NCI-H1417 treated with DMSO at 0.1 percent for 48 hours (cell line): ENCODE measurements at places on chromosomes 6 and 20.
A peak's percentile ranks its signal among the peaks of the same experiment; 100 is the strongest.

- DNase-seq = no peak
Measured at GRCh38 chr6:3348821-3349220, 90.1 kb downstream of the PSMG4 start.

DNA sequence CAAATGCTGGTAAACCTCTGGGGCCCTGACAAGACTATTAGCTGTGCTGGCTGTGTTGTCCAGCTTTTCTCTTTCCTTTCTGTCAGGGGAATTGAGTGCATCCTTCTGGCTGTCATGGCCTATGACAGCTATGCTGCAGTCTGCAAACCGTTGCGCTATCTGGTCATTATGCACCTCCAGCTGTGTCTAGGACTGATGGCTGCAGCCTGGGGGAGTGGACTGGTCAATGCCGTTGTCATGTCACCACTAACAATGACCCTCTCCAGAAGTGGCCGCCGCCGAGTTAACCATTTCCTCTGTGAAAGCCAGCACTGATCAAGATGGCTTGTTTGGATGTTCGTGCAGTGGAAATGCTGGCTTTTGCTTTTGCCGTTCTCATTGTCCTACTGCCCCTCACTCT lies 20.3 kb downstream of the OR2B6 start:
- DNase-seq = no peak

- DNase-seq = no peak
Measured at GRCh38 chr6:9346923-9347322, 911.6 kb upstream of the SLC35B3 start.

- DNase-seq = no peak
Measured at GRCh38 chr6:4883298-4883697, 107.1 kb downstream of the CDYL start.

- DNase-seq = no peak
Measured at GRCh38 chr6:105646391-105646867, 243.5 kb upstream of the PREP start.

- DNase-seq = no peak
Measured at GRCh38 chr6:166105341-166106075, 62.1 kb downstream of the TBXT start.

- no peak for DNase-seq
Measured at GRCh38 chr6:12200015-12200564, 90.1 kb upstream of the EDN1 start.

- DNase-seq = no peak
Measured at GRCh38 chr20:62482146-62482809, 6.5 kb upstream of the GATA5 start.

DNA sequence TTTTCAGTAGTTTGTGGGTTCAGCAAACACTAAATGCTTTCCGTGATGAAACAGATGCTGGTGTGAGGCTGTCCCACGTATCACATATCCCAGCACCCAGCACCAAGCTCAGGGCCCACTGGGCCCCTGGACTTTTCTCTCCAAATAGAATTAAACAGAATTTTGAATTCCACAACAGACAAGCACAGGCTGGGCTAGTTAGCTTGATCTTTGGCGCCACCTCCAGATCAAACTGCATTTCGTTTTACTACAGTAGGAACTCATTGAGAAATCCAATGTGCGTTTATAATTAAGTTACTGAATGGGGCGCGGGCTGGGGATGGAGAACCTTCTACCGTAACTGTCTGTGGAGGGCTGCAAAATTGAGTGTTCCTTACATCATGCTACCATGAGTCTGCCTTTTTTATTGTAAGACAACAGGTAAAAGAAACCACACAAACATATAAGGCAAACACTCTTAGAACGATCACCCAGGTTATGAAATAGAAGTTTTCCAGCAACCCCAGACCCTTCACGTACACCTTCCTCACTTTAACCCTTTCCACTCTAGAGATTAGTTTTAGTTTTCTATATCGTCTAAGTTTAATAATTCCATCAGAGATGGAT lies 107.8 kb downstream of the ZFP64 start:
- peak; percentile 5 for DNase-seq

GRCh38 chr6:34731393-34732060 lies 25.8 kb upstream of the SNRPC start:
- no peak for DNase-seq

DNA sequence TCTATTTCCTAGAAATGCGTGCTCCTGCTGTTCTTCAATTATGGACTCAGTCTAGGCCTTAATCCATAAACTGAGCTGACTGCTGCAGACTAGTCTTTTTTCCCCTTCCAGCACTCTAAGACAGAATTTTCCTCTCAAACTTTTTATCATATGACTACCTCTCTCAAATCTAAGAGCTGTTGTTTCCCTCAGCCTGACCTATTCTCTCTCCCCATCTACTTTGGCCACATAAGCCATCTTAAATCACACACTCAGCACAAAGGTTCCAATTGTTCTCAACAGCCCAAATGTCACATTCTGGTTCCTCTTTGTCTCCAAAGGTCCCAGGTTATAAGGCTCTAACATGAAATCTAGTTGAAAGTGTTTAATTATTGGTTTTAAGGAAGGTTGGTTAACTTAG lies 85.2 kb downstream of the PRSS35 start:
- no peak for DNase-seq

- no peak for DNase-seq
Measured at GRCh38 chr20:60036746-60037499, 78.7 kb downstream of the CDH26 start.

DNA sequence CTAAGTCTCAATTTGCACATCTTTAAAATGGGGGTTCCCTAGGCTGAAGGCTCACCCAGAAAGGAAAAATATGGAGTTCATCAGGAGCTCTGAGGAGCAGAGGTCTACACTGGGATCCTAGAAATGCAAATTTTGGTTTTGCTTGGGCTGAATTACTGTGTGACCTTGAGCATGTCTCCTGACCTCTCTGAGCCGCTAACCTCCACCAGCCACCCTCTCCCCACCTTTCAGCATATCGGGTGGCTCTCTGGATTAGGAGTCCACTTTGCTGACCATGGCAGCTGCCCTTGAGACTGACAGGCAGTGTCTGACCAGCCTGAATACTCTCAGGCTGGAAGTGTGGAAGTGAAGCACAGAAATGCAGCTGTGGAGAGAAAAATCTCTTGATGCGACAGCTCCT lies 165.9 kb upstream of the LRFN2 start:
- DNase-seq = no peak

- DNase-seq = no peak
Measured at GRCh38 chr6:136015531-136015930, 164.0 kb downstream of the PDE7B start.

GRCh38 chr6:157343732-157344131 lies 20.4 kb upstream of the TMEM242 start:
- DNase-seq = no peak

GRCh38 chr6:153625089-153625488 lies 414.0 kb upstream of the OPRM1 start:
- no peak for DNase-seq

- no peak for DNase-seq
Measured at GRCh38 chr20:58393299-58393698, 4.3 kb downstream of the VAPB start.

DNA sequence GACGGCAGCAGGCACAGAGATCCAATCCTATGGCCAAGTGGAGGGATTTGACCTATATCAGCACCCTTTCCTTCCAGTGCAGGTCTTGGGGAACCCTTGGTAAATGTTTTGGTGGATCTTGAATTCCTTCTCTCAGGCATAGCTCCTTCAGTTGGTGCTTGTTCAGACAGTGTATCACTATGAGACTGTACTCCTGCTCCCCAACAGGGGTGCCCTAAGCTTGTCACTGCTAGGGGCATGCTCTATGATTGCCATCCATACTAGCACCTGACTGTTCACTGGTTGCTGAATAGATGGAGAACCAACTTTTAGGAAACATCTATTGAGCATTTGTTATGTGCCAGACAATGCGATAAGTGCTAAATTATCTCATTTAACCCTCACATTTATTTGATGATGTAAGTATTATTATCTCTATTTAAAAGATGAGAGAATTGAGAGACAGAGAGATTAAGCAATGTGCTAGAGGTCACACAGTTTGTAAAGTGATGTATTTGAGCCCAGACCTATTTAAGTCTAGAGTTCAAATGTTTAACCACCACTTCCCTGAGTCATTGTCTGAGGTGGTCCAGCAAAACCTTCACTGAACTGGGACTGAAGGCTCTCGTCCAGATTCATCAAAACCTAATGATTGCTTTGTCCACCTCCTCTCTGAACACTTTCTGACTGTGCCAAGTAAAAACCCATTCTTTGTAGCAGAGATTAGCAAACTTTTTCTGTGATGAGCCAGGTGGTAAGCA lies 34.3 kb downstream of the ADGRF1 start:
- DNase-seq = no peak

DNA sequence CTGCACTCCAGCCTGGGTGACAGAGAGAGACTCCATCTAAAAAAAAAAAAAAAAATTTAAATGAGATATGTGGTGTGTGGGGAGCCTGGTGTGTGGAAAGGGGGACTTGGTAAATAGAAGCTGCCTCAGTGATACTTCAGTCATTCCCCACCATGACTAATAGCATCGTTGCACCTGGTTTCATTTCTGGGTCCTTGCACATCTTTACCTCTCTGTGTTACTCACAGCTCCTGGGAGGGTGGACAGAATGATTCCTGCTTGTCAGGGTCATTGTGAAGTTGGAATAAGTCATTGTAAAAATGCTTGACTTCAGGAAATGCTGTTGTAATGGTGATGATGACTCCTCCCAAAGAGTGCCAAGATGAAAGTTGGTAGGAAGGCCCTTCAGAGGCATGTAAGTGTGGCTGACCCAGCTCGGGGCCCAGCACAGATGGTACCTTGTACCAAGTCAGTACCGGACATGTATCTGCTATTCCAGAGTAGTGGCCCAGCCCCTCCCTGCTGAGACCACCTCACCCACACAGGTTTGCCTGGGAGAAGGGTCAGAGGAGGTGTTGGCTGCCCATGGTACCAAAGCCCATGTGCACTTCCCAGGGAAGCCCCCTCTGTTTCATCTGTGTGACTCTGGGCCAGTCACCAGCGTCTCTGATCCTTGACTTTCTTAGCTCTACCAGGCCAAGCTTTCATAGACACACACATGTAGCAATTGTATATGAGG lies 48.4 kb downstream of the PLAGL2 start:
- no peak for DNase-seq

- DNase-seq = no peak
Measured at GRCh38 chr6:33112148-33112547, 36.4 kb downstream of the HLA-DPB1 start.

GRCh38 chr20:4569092-4569491 lies 152.6 kb upstream of the PRND start:
- no peak for DNase-seq

DNA sequence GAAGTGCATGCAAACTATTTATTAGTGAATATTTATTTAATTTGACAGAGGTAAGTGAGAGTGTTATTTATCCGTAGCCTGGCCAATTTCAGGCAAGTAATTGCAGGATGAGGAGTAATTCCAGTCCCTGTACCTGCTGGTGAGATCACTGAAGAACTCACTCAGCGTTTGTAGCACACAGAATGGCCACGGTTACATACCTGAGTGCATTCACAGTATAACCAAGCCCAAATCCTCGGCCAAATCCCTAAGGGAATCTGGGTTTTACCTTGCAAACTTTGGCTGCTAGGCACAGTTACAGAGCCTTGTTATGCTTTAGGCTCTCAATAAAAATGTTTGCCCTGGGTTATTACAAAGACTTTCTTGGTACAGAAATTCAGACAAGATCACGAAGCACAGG lies 93.3 kb downstream of the KCNQ5 start:
- DNase-seq = no peak

DNA sequence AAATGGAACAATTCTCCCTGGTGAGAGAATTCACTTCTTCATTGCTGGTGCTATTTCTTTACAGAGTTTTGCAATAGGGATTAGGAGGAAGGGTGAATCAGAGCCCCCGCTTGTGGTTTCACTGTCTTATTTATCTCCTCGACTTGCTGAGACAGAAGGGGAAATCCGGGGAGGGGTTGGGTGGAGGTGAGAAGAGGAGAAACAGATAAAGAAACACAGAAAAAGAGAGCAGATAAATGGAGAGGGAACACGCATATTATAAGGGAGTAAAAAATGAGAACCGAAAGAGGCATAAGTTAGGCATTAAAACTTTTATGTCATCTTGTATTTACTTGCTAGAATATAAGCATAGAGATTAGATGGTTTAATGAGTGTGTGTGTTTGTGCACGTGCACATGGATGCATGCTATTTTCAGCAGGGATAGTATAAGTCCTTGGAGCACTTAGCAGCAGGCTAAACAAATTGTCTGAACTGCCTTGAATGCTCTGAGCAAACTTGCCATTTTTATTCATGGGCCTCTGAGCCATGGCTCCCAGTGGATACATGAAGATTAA lies 105.0 kb downstream of the OLIG3 start:
- no peak for DNase-seq

DNA sequence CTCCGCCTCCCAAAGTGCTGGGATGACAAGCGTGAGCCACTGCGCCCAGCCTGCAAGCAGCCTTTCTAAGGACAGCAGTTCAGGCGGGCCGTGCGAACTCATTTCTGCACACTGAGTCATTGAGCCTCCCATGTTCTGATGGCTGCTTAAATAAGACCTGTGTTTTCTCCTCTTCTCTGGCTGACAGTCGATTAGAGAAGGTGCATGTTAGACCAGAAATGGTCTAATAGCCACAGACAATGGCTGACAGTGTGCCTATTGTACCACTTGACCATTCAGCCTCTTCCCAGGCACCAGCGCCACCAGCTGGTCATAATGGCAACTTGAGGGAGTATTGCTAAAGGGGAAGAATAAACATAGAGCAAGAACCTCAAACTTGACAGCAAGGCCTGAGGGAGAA lies 6.2 kb downstream of the CST11 start:
- DNase-seq = no peak

DNA sequence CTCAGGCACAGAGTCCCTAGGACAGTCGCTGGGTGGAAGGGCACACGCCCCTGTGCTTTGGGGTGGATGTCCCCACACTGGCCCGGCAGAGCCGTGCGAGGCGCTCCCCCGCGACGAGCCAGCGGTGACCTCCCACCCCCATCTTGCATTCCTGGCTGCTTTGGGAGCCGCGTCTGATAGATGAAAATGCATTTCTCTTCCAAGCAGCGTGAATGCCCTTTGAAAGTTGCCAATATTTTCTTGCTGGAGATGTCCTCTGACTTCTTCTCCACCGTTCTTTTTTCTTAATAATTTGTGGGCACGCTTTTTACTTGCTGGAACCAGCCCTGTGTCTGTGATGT lies 29.9 kb downstream of the COL20A1 start:
- DNase-seq = no peak

GRCh38 chr20:47577314-47577713 lies 75.6 kb downstream of the NCOA3 start:
- DNase-seq = no peak

DNA sequence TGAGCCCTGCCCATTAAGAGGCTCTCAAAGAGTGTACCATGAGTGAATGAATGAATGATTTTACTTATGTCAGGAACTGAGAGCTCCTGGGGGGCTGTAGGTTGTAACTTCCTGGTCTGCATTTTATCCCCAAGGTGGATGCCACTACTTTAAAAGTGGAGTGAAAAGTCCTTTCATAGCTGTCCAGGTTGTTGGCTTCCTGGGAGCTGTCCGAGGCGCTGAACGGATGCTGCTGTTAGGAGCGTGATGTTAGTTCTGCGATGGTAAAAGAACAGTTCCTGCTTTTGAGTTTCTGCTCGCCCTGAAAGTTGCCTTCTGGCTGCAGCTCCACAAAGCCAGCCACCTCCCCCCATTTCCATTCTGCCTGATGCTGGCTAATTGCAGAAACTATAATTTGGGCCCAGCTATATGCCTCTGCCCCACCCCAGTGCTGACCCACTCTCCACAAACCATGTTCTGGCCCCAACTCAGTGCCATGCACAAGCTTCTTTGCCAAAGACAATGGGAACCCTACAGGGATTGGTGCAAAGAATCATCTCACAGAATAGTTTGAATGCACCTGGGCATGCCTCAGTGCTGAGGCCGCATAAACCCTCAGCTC lies 330.9 kb upstream of the CDH4 start:
- DNase-seq = no peak
